ENCODE measurements at places on chromosomes 3 and 15.

DNA sequence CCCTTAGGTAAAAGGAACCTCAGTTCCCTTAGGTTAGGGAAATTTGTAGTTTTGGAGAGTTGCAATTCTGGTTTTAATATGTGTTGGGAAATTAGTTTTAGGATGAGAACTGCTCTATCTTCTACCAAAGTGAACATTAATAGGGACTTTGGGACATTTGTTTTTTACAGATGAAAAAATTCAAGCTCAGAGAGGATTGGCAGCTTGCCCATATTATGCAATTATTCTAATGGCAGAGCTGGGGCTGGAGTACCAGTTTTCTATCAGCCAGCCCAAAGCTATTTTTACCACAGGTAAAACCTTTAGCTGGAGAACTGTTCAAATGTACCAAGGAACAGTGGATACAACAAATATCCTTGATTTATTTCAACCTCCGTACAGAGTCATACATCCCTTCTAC, 127.0 kb downstream of the CPNE4 start:
- no peaks in the 10 kb centered on the region for H3K36me3 ChIP-seq
- no peaks in the 10 kb centered on the region for H3K27me3 ChIP-seq
- H3K4me1 ChIP-seq: no peaks in the 10 kb centered on the region

DNA sequence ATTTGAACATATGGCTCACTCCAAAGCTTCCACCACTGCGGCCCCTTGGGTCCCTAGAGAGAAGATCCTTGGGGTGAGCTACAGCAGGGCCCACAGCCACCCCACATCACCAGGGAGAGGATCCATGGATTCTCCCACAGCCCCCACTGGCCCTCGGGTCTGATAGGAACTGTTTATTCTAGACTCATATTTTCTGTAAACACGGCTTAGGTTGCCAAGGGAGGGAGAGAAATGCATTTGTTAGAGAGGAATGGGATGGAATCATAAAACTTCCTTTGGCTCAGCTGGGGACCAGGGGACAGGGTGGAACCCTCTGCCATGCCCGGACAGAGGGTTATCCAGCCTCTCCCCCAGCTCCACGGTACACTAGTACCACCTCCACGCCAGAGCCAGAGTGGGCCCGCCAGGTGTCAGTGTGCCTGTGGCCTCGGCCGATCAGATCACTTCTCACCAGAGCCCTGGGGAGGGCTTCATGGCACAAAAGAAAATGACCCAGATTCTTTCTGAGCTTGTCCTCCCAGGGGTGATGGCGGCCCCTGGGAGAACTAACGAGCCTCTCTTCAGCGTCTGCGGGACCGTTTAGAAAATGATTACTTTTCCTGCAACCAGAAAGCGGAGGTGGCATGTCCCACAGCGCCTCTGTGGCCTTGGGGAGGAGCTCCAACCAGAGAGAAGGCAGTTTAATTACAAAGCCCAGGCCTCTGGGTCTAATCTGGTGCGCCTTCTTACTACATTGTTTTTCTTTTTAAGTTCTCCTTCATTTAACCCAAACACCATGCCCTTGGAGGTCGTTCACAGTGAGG, 33.7 kb downstream of the ADCY5 start:
- no peaks in the 10 kb centered on the region for H3K36me3 ChIP-seq
- H3K4me1 ChIP-seq: no peaks in the 10 kb centered on the region
- no peak overlapping the region for H3K4me3 ChIP-seq
- DNase-seq: no peak
- no peaks in the 10 kb centered on the region for H3K27me3 ChIP-seq

DNA sequence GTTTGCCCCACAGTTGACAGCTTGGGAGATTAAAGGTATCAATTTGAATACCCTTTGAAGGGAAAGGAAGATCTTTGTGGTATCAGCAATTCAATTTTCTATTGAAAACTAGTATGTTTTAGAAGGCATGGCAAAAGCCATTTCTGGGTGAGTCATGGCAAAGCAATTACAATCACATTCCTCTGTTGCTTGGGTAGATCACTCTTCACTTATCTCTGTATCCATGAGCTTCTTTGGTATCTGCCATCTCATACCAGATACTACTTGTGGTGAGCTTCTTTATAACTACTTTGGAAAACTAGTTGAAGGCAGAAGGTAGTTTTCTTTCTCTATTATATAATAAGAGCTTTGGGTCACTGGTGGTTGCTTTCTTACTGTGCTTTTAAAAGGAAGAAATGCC, 28.3 kb upstream of the LSAMP start:
- DNase-seq: no peak
- no peaks in the 10 kb centered on the region for H3K4me1 ChIP-seq
- no peak overlapping the region for H3K27ac ChIP-seq
- H3K4me3 ChIP-seq: no peak overlapping the region

- H3K4me1 ChIP-seq: no peaks in the 10 kb centered on the region
- H3K27me3 ChIP-seq: peaks cover 18% of the 10 kb centered on the region
- H3K27ac ChIP-seq: no peak overlapping the region
- no peak overlapping the region for H3K4me3 ChIP-seq
- peaks cover 4% of the 10 kb centered on the region for H3K36me3 ChIP-seq
These were observed 451.0 kb downstream of the MFSD1 start for GRCh38 chr3:159252772-159253384.

GRCh38 chr15:37061996-37062395, 38.4 kb downstream of the MEIS2 start:
- H3K4me1 ChIP-seq: no peaks in the 10 kb centered on the region
- DNase-seq: no peak
- H3K4me3 ChIP-seq: no peak overlapping the region
- no peaks in the 10 kb centered on the region for H3K27me3 ChIP-seq
- H3K36me3 ChIP-seq: no peaks in the 10 kb centered on the region

GRCh38 chr3:103169289-103169688, 734.5 kb downstream of the ZPLD1 start:
- H3K4me1 ChIP-seq: no peaks in the 10 kb centered on the region
- H3K4me3 ChIP-seq: no peak overlapping the region
- H3K27me3 ChIP-seq: no peaks in the 10 kb centered on the region

GRCh38 chr3:102733791-102734563, 299.2 kb downstream of the ZPLD1 start:
- H3K4me1 ChIP-seq: no peaks in the 10 kb centered on the region
- H3K27ac ChIP-seq: no peak overlapping the region
- peaks cover 2% of the 10 kb centered on the region for H3K27me3 ChIP-seq
- no peaks in the 10 kb centered on the region for H3K36me3 ChIP-seq

- DNase-seq: no peak
- H3K36me3 ChIP-seq: peaks cover 23% of the 10 kb centered on the region
- no peak overlapping the region for H3K4me3 ChIP-seq
- H3K27me3 ChIP-seq: no peaks in the 10 kb centered on the region
- H3K4me1 ChIP-seq: peaks cover 6% of the 10 kb centered on the region
These were observed 9.4 kb downstream of the TP53BP1 start for GRCh38 chr15:43483297-43484128.

DNA sequence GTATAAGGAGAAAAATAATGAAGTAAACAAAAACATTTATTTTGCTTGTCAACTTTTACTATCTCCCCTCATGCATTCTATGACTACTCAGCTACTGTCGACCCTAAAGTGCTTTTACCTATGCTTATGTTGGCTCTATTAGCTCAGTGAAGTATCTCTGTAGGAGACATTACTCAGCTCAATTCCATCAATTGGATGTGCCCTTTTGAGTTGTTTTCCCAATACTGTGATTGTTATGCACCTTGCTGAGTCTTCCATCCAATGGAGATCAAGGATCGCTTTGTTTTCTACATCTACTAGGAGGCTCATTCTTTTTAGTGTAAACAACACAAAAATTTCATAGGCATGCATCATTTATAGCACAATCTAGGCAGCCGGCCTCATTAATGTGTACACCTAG, 403.8 kb upstream of the ARL6 start:
- no peaks in the 10 kb centered on the region for H3K27me3 ChIP-seq
- no peak overlapping the region for H3K27ac ChIP-seq
- H3K4me3 ChIP-seq: no peak overlapping the region
- no peaks in the 10 kb centered on the region for H3K36me3 ChIP-seq

DNA sequence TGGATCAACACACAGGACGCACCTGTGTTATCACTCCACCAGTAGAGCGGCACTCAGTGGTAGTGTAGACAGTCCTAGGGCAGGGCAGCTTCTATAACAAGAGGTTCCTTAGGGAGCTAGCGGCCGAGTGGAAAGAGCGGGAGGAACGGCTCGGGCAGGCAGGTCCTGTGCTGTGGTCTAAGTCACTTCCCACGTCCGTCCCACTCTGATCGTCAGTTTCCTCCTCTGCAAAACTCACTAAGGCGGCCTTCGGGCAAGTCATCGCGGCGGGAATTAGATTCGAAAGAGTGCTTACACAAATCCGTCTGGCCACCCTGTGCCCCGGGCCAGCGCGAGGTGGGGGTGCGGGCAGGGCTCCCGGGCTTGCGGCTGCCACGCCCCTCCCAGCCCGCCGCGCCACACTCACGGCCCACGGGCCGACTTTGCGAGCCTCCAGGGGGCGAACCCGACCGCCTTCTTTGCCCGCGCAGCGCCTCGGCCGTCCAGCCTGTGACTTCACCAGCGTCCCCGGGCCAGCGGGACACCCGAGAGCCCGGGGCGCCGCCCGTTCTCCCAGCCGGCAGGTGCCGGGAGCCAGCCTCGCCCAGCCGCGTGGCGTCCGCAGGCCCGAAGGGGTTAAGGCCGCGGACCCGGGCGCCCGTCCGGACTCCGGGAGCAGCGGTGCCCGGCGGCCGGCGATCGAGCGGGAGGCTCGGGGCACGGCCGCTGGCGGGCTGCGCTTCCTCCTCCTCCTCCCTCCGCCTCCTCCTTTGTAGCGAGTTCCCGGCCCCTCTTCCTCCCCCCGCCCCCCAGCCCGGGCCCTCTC, 416 bp upstream of the CORO2B start:
- peak overlapping the region; percentile 71 for H3K4me3 ChIP-seq
- no peaks in the 10 kb centered on the region for H3K36me3 ChIP-seq
- peaks cover 53% of the 10 kb centered on the region for H3K27me3 ChIP-seq
- H3K27ac ChIP-seq: no peak overlapping the region
- peaks cover 13% of the 10 kb centered on the region for H3K4me1 ChIP-seq

DNA sequence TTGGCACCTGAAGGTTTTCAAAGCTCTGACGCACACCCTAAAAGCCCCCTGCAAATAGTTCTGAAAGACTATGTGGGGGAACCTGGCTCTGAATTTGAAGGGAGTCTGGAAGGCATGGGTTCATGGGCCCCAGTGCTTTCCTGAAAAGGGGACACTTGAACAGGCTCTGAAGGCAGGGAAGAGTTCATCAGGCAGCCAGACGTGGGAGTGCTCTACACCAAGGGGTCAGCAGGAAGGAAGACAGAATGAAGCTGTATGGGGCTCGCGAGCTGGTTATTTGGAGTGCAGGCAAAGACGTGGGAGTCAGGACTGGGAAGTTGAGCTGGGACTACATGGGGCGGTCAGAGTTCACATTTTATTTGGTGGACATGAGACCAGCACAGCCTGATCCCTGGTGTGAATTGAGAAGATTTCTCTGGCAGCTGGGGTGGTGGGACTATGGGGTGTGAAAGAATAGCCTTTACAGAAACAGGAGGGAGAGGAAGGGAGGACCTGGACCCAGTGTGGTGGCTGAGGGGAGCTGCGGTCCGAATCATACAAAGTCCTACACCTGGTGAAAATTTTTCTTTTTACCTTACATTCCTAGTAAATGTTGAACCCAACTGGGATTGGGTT, 12.6 kb downstream of the ABHD6 start:
- H3K4me1 ChIP-seq: peaks cover 11% of the 10 kb centered on the region
- no peak for DNase-seq
- no peaks in the 10 kb centered on the region for H3K27me3 ChIP-seq
- no peak overlapping the region for H3K27ac ChIP-seq

GRCh38 chr3:123338620-123339061, 110.2 kb downstream of the ADCY5 start:
- H3K27ac ChIP-seq: no peak overlapping the region
- no peaks in the 10 kb centered on the region for H3K27me3 ChIP-seq
- H3K4me1 ChIP-seq: peaks cover 6% of the 10 kb centered on the region

- no peak overlapping the region for H3K4me3 ChIP-seq
- H3K36me3 ChIP-seq: no peaks in the 10 kb centered on the region
- H3K27ac ChIP-seq: no peak overlapping the region
- no peak for DNase-seq
- H3K4me1 ChIP-seq: no peaks in the 10 kb centered on the region
These were observed 243.2 kb upstream of the VEPH1 start for GRCh38 chr3:157746391-157746790.

- DNase-seq: no peak
- H3K4me3 ChIP-seq: no peak overlapping the region
- H3K27me3 ChIP-seq: peaks cover 4% of the 10 kb centered on the region
- peaks cover 10% of the 10 kb centered on the region for H3K4me1 ChIP-seq
- H3K36me3 ChIP-seq: no peaks in the 10 kb centered on the region
These were observed 223.4 kb downstream of the IGSF11 start for GRCh38 chr3:118811236-118811732.

DNA sequence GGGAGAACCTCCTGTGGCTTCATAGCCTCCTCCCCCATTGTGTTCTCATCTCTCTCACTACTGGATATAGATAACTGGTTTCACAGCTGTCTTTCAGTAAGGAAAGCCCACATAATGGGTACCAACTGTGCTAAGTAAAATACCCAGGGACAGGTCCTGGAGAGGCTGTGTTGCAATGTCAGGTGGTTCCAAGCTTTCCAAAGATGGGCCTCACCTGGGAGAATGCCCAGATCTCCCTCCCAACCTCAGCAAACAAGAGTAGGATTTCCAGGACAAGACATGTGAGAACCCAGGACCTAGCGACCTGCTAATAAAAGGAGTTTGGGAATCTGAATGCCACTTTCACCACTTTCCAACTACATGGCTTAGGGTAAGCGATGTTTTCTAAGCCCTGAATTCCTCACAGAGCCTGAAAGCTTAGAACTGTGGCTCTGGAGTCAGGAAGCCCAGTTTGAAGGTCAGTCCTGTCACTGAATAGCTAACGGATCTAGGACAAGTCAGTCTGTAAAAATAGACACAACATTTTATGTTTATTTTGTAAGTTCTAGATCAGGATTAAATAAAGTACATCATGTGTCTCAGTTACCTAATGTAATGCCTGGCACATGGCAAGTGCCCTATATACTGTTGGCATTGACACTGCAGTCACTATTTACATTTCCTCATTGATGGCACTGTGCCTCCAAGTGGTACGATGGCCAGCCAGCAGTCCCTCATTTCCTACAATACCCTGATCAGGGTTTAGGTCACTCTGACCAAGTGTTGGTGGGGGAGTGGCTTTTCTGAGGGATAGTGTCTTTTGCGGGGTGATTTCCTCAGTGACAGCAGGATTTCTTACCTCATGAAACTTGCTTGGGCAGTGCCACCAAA, 11.9 kb downstream of the CERS3 start:
- peaks cover 1% of the 10 kb centered on the region for H3K36me3 ChIP-seq
- H3K4me3 ChIP-seq: no peak overlapping the region
- DNase-seq: no peak
- no peak overlapping the region for H3K27ac ChIP-seq
- peaks cover 2% of the 10 kb centered on the region for H3K27me3 ChIP-seq

DNA sequence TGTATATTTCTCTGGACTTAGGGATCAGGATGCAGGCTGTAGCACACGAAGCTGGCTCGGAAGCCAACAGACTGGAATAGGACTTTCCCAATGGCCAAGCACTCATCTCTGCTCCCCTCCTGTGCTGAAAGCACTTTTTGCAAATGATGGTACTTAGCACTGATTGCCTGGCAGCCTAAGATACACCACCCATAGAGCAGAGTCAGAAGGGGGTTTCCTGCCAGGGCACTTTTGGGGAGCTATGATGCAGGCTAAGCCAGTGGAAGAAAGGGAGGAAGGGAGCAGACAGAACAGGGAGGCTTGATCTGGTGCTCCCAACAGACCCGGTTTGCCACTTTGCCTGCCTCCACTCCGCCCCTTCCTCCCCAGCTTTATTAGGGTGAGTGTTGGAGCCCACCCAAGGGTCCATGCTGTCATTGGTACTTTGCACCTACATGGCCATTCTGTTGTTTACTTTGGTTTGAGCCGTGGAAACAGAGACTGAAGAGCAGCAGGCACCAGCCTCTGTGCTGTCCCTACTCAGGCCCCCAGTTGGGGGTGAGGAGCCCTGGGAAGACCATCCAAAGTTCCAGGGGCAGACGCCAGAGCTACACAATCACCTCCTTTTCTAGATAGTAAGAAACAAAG, 15.9 kb downstream of the BSN start:
- H3K4me1 ChIP-seq: no peaks in the 10 kb centered on the region
- DNase-seq: no peak
- no peak overlapping the region for H3K4me3 ChIP-seq
- H3K27ac ChIP-seq: no peak overlapping the region

Measured in activated naive CD8-positive, alpha-beta T cell treated with anti-CD3 and anti-CD28 coated beads, Interleukin-2, amount 50 U/mL, for 24 hours (primary cell).